NB4 (cell line): ENCODE measurements at places on chromosomes 7 and 10.

GRCh38 chr7:123122916-123123315, 76.9 kb downstream of the SLC13A1 start:
- no peak for DNase-seq

GRCh38 chr10:7696545-7696944, 6.6 kb upstream of the ITIH2 start:
- DNase-seq, result no peak

- DNase-seq, result no peak
Observed at GRCh38 chr7:131927770-131928423, 371.5 kb upstream of the PODXL start.

- DNase-seq, result peak; percentile 98
Observed at GRCh38 chr7:17369691-17370426, 71.4 kb downstream of the AHR start.

GRCh38 chr10:78950656-78951587, 117.8 kb upstream of the ZMIZ1 start:
- peak; percentile 40 for DNase-seq
